ENCODE measurements at places on chromosomes 3 and 15. TPM values are rescaled to one million over a fixed set of nuclear protein-coding genes. Genes with fewer than 3 reads are reported as not detected.

Gene ACAD11
- total RNA-seq = 14.5 TPM

Gene ANKRD34C
- total RNA-seq = 0.11 TPM

Gene SOX14
- total RNA-seq = not detected

GRCh38 chr3:172317984-172318383 lies 130.3 kb downstream of the GHSR start:
- DNase-seq = no peak

GRCh38 chr3:10329495-10330015 lies 8.6 kb upstream of the SEC13 start:
- DNase-seq = no peak

GRCh38 chr3:125055331-125055912 lies 375 bp downstream of the HEG1 start:
- DNase-seq = peak; percentile 75

GRCh38 chr3:174062923-174063322 lies 665.4 kb downstream of the NLGN1 start:
- DNase-seq = no peak

DNA sequence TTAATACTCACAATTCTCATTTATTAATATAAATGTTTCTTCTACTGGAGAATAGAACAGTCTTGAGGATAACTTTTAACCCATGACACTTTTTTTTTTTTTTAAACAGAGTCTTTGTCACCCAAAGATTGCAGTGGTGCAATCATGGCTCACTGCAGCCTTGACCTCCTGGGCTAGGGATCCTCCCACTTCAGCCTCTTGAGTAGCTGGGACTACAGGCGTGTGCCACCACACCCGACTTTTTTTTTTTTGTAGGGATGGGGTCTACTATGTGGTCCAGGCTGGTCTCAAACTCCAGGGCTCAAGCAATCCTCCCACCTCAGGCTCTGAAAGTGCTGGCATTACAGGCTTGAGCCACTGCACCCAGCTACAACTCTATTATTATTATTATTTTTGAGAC lies 34.5 kb downstream of the PIK3CB start:
- no peak for DNase-seq

DNA sequence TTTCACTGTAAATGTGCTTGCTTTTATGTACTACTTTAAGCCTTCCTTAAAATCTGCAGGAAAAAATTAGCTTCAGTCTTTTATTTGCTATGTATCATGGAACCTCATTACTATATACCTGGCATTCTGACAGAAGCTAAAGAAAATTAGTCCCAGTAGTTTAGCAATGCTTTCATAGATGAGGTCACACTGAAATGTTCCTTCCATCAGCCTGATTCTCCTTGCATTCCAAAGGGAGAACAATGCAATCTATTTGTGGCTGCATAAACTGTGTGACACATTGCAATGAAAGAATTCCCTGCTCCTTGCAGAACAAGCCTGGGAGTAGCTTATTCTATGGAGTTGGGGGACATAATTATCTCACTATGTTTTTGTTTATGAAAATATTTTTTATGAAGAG lies 691.5 kb upstream of the ARPP21 start:
- no peak for DNase-seq

DNA sequence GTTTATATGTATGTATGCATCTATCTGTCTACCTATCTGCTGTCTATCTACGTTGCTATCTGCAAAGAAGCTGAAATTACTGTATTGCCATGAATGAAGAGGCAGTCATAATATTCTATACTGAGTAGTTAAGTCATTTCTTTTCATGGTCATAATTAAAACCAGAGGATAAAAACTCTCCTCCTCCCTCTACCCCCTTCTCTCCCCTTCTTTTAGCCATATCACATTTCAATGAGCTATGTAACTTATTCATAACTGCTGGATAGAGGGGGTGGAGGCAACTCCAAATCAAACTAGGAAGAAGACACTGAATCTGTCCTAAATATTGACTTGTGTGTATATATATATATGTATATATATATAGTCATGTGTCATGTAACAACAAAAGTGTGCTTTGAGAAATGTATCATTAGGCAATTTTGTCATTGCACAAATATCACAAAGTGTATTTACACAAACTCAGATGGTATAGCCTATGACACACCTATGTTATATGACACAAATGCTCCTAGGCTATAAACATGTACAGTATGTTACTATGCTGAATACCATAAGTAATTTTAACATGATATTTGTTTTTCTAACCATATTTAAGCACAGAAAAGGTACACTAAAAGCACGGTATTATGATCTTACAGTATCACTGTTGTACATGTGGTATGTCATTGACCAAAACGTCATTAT lies 229.7 kb upstream of the KCNMB2 start:
- no peak for DNase-seq

Measured in Right ventricle myocardium inferior (tissue), 1 donor.